Fibroblast of upper back skin (primary cell): ENCODE measurements at places on chromosomes 6 and 20.
A peak's percentile ranks its signal among the peaks of the same experiment; 100 is the strongest.

DNA sequence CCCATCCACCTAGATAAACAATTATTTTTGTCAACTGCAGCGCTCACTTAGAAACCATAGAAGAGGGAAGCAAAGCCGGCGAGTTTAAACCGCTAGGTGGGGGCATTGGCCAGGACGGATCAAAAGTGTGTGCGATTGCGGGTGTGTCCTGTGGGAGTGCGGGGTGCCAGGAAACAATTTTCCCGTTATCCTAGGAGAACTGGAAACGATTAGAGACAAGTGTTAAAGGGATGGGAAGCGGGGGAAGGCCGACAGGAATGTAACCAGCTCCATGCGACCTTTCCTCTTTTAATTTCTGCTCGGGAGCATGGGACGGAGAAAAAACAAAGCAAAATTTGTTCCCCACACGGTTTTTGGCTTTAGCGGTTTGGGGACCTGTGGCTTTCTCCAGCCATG is 2.8 kb upstream of the HTR1B start:
- peak; percentile 82 for DNase-seq

- DNase-seq, result no peak
These were observed 21.8 kb upstream of the RPS6KA2 start for GRCh38 chr6:166648846-166649245.

GRCh38 chr20:3890398-3890751 is 1.2 kb downstream of the PANK2 start:
- DNase-seq, result peak; percentile 47

DNA sequence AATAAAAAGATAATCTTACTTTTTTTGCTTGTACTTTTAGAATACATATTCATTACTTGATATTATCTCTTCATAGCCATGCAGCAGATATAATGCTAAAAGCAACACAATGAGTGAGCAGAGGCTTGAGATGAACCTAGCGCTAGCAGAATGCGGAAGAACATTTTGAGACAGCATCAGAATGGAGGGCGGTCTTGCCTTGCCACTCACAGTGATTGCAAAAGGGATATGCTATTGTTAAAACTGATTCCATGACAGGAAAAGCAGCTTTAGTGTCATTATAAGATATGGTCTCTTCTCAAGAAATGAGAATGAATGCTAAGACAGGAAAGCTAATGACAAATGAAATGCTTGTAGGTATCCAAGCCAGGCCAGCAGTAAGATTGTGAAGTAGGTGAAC is 200.0 kb upstream of the GJE1 start:
- no peak for DNase-seq

- no peak for DNase-seq
These were observed 270.0 kb downstream of the CDH26 start for GRCh38 chr20:60228255-60228654.
